ENCODE measurements at places on chromosomes 16 and 17.

DNA sequence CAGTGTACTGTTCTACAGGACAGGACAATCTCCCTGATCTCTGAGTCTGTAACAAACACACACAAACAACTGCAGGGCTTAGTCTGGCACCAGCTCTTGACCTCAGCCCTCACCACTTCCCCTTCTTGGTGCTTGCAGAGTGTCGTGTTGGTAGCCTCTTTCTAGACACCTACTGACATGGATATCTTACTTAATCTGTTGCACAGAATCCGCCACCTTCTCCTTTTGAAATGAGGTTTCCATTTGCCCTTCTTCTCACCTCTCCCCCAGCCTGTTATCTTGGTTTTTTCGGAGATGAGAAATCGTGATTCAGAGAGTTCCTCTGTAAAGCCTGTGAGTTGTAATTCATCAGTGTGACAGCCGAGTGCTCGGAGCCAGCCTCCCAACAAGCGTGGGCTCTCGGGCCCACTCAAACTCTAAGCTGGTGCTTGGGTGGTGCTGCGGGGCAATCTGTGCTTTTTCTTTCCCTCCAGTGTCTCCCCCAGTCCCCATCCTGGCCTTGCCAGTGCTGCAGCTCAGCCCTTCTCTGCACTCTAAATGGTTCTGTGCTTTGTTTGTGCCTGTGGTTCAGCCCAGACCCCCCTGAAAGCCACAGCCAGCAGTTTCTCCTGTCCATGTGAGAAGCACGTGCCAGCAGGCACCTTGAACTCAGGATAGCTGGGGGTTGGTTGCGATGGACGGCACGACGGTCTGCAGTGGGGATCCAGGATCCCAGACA, 28.1 kb downstream of the KIAA0513 start:
- peak; percentile 87 for DNase-seq

DNA sequence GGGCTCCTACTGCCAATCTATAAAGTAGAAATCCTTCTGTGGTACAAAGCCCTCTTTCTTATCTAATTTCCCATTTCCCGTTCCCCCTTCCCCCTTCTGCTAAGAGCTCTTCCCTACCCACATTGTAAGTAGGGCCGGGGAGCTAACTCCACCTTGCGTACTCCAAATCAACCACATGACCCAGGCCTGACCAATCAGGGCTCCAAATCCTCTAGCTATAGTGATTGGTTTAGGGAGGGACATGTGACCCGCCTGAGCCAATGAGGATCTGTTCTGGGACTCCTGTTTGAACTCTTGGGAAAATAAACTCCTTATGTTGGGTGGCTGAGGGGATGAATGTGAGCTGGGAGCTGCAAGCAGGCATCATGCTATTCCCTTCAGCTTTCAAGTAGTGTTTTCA, 40.9 kb upstream of the MEOX1 start:
- DNase-seq, result peak; percentile 9

GRCh38 chr16:1778200-1779179, 3.9 kb downstream of the SPSB3 start:
- DNase-seq, result no peak

- no peak for DNase-seq
Measured at GRCh38 chr17:76793775-76794174, 55.9 kb downstream of the MFSD11 start.

DNA sequence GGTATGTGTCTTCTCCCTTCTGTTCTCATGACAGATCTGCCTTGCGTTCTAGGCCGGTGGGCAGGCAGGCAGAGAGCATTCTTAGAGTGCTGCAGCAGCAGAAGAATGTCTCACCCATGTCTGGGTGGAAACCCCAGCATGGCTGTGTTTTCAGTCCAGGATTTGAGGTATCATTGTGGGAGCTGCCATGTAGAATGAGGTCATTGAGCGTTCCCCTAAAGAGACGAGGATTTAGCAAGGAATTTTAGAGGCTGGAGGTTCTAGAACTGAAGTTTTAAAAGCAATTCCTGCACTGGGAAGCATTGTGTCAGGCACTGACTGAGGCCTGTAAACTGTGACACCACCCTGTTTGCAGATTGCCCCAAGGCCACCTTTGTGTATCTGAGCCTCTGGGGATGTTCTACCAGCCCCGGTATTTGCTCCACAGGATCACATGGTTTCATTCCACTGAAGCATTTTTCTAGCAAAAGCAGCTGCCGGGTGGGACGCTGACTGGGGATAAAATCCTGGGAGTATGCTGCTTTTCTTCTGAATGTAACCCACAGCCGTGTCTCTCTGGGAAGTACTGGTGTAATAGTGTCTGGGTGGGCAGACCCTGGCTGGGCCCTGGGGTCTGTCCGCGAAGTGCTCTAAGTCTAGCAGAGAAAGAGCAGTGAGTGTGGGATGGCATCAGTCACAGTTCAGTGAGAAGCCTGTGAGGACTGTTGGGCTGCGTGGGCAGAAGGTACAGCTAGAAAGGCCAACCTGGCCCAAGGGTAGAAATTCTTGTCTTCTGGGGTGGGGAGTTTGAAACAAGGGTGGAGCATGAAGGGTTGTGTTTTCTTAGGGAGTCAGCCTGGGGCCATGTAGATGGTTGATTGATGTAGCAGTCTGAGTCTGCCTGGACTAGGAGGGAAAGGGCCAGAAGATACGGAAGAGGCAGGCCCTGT, 30.2 kb downstream of the PLCD3 start:
- DNase-seq, result no peak

- peak; percentile 29 for DNase-seq
Measured at GRCh38 chr17:44110823-44111633, 12.4 kb downstream of the HDAC5 start.

- peak; percentile 84 for DNase-seq
Measured at GRCh38 chr17:75124041-75124818, 7.3 kb downstream of the NT5C start.

- no peak for DNase-seq
Measured at GRCh38 chr16:86297391-86297790, 212.9 kb upstream of the FOXF1 start.

DNA sequence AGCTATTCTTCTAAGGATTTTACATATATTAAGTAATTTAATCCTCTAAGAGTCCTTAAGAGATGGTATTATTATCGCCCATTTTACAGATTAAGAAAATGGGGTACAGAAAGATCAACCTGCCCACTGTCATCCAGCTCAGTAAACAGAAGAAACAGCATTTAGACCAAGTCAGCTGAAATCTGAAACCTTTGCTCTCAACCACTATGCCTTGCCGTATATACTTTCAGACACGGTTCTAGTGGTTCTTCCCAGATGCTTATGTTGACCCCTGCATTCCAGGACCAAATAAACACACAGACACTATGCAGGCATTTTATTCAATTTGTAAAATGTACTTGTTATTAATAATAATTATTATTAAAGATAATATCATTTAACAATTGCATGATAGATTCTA, 854.8 kb downstream of the KCNJ2 start:
- DNase-seq, result no peak

DNA sequence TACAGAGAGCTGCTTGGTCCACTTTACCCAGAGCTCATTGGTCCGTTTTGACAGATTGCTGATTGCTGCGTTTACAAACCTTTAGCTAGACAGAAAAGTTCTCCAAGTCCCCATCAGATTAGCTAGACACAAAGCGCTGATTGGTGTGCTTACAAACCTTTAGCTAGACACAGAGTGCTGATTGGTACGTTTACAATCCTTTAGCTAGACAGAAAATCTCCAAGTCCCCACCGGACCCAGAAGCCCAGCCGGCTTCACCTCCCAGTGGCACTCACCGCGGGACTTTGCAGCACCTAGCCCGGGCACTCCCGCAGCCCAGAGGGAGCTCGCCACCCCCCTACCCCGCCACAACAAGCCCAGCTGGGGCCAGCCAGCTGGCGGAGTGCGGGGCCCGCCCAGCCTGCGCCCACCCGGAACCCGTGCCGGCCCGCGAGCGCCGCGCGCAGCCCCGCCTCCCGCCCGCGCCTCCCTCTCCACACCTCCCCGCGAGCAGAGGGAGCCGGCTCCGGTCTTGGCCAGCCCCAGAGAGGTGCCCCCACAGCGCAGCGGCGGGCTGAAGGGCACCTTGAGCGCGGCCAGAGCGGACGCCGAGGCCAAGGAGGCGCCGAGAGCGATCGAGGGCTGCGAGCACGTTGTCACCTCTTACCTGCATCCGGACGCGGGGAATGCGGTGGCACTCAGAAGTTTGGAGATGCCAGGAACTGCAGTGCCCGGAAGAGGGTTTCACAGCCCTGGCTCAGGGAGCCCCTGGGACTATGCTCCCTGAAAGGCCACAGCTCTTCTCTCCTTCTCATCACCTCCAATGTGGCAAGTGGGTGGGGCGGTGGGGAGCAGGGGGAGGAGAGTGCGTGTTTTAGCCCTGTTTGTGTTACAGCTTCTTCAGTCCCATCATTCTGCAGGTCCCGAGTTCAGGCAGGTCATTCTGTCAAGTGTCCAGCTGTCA, 1504.5 kb downstream of the CDH11 start:
- DNase-seq, result no peak

DNA sequence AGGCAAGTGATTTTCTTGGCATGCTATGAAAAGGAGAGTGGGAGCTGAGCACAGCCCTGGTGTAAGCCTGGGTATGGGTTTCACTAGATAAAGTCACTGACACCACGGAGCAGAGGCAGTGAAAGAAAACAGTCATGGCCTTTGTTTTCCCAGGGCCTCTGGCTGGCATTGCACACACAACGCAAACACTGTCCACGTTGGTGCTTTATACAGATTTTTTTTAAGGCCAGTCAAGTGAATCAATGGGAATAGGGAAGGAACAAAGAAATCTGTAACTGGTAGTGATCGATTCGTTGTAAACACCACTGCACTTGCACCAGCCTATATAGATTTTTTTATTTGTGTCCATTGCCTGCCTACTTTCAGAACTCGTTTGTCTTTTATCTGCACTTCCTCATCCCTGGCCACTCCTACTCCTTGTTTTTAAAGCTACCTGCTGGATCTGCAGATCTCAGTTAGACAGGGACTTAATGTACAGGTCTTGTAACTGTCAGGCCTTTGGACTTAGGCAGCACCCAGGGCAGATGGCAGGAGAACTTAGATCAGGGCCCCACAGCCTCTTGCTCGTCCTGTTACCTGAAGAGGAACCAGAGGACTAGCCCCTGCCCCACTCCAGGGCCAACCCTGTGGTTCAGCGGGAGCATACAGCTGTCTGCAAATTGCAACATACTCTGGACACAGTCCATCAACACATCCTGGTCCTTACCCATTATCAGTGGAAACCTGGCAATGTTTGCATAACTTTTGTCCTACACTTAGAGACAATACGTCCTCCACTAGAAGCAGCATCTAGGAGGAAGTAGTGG, 10.6 kb upstream of the TMIGD1 start:
- no peak for DNase-seq

DNA sequence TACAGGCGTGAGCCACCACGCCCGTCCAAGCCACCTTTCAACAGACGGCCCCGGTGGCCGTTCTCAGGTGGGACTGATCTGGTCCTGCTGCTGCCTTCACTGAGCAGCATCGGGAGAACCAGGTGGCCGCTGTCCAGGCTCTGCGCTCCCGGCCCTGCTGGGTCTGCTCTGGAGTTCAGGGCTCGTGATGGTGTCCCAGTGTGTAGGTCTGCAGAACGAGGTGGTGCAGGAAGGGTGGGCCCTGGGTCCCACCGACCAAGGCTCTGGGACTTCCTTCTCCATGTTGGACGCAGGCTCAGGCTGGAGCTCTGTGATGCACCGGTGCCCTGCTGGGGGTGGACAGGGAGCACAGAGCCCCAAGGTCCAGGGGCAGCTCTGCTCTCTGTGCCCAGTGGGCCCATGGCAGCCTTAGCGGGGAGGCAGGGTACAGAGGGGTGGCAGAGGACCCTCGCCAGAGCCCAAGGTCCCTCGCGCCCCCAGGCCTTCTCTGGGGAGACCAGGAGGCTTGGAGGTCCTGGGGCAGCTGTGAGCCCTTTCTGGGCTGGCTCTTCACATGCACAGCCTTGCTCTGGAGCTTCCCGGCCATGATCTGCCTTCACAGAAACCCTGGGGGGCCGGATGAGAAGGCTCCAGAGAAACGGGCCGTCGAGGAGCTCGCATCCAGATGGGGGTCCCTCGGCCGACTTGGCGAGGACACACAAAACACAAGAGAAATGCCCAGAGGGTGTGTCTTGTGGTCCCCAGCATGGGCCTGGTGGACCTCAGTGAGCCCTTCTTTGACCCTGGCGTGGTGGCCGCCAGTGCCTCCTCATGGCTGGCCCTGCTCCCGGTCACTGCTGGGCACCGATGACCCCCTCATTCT, 26.9 kb upstream of the BAHCC1 start:
- DNase-seq, result no peak

- no peak for DNase-seq
Measured at GRCh38 chr17:58343131-58343530, 8.9 kb downstream of the SUPT4H1 start.

GRCh38 chr17:47816111-47816735, 5.4 kb downstream of the OSBPL7 start:
- DNase-seq, result no peak

DNA sequence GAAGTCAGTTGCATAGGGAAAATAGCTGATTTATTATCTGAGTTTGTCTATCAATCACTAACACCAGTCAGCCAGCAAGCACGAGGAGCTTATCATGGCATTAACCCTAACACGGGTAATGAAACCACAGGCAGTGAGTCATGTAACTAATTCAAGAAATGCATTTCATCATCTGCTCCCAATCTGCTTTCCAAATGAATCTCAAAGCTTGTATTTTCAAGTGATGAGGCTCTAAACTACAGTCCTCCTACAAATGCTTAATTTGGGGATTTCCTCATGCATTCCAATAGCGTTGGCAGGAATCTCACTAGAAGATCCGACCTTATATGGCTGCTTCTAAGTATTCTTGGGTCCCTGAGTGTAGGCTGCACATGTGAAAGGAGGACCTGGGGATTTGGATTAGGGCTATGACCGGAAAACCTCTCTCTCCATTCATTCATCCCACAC, 118.4 kb upstream of the HSBP1 start:
- DNase-seq, result peak; percentile 55

- DNase-seq, result no peak
Measured at GRCh38 chr17:68295086-68295485, 3.8 kb downstream of the ARSG start.

DNA sequence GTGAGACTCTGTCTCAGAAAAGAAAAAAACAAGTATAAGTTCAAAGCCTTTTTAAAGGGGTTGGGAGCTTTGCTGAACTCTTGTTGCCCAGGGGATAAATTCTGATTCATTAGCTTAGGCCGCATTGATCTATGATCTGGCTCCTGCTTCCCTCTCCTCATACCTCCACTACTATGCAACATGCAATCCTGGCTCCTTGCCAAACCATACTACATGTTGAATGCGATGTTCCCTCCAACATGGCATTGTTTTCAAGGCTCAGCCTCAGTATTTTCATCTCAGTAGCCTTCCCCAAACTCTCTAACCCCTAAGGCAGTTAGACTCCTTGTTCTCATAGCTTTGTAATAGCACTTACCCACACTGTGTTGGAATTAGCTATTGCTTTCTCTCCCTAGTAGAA, 6.2 kb downstream of the REXO5 start:
- no peak for DNase-seq

- no peak for DNase-seq
Measured at GRCh38 chr16:82585675-82586074, 41.1 kb upstream of the CDH13 start.

DNA sequence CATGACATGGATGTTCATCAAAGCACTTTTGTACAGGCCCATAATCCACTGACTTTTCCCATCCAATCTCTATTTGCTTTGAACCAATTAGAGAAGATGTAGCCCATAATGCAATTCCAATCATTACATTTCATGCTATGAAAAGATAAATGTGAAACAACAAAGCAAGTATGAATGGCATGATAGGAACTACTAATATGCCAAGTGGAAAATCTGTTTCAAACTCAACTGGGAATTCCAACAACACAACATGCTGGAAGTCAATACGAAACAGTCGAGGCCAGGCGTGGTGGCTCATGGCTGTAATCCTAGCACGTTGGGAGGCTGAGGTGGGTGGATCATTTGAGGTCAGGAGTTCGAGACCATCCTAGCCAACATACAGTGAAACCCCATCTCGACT, 39.6 kb upstream of the TMEM97 start:
- no peak for DNase-seq

Measured in activated CD4-positive, alpha-beta T cell treated with anti-CD3 and anti-CD28 coated beads, Interleukin-2, Interleukin-4, amounts not matched to agents 100 ng/mL and 50 ng/mL, durations not matched to agents 16 hours and 8 hours (primary cell).